ENCODE measurements at places on chromosomes 7 and 10.

GRCh38 chr7:52143219-52143618 lies 826.6 kb upstream of the COBL start:
- no peak for DNase-seq

DNA sequence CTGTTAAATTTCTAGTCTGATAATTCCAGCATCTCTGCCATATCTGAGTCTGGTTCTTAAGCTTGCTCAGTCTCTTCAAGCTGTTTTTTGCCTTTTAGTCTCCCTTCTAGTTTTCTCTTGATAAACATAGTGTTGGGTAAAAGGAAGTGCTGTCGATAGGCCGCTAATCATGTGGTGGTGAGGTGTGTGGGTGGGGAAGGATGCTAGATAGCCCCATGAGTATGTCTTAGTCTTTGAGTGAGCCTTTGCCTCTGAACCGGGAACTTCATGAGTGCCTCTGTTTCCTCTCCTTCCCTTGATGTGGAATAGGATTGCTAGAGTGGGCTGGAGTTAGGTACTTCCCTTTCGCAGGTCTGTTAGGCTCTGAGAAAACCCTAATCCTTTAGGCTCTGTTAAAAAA lies 441.8 kb downstream of the INHBA start:
- DNase-seq = no peak

DNA sequence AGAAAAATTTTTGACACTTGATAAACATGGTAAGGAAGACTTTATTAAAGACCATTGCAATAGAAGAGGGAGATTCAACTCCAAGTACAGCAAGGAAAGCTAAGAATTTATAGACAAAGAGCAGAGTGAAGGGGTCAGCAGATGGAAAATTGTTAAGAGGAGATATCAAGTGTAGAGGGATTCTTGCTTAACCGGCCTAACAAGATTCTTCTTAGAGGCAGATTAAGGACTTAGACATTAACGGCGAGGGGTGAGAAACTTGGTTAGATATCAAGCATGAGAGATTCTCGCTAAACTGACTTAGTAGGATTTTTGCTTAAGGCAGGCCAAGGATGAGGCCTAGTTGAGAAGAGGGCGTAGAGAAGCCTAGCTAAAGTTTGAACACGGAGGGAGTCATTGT lies 76.0 kb downstream of the ITGB1 start:
- no peak for DNase-seq

- DNase-seq = no peak
Observed at GRCh38 chr10:130952086-130952485, 359.4 kb downstream of the TCERG1L start.

- no peak for DNase-seq
Observed at GRCh38 chr10:22626784-22627183, 87.6 kb downstream of the PIP4K2A start.
